ENCODE measurements at places on chromosomes 1 and 21.

DNA sequence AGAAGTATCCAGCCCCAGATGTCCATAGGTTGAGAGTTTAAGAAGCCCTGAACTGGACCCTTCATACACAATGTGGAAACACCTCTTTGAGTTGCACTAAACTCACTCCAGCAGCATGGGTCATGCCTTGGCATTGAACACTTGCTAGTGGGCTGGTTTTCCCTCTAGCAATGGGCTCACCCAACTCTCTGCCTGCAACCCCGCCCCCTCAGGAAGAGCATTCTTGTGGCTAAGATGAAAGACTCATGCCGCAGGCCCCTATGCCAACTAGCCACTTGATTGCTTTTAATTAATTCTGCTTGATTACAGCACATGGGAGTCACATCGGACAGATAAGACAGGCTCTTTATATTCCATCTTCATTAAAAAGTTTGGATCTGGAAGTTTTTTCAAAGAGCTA lies 136.5 kb upstream of the GJB5 start:
- no peak for DNase-seq

GRCh38 chr1:63847308-63847910 lies 73.6 kb downstream of the ROR1 start:
- no peak for DNase-seq

GRCh38 chr1:47774986-47775834 lies 222.0 kb downstream of the TRABD2B start:
- DNase-seq = no peak

DNA sequence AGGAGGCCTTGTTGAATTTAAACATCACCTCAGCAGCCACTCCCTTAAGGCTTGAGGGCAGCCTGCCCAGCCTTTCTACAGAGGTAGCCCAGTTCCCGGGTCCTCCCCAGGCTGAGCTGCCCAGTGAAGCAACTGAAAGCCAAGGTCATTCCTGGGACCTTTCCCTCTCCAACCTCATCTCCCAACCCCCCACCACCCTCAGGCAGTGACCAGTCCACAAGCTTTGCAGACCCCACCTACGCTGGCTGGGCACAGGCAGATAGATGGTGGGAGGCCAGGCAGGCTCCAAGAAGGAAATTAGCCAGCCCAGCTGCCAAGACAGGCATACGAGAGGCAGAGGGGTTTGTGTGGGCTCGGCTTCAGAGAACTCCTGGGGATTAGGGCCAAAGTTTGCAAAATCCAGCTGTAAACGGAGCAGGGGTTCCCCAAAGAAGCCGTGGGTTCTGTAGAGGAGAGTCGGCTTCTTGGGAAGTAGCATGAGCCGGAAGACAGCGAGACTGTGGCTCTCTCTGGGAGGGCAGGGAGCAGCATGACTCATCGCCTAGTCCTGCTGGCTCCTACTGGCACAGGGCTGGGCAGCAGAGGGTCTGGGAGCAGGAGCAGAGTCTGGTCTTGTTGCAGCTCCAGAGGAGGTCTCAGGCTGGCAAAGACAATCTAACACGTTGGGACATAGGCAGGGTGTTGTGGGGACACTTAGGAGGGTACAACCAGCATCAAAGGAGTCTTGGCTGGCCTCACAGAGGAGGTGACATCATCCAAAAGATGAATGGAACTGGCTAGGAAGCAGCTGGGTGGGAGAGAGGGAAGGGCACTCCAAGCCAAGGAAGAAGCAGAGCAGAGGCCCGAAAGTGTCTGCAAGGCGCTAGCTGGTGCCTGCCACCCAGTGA lies 2.8 kb upstream of the ZC3H12A start:
- no peak for DNase-seq

DNA sequence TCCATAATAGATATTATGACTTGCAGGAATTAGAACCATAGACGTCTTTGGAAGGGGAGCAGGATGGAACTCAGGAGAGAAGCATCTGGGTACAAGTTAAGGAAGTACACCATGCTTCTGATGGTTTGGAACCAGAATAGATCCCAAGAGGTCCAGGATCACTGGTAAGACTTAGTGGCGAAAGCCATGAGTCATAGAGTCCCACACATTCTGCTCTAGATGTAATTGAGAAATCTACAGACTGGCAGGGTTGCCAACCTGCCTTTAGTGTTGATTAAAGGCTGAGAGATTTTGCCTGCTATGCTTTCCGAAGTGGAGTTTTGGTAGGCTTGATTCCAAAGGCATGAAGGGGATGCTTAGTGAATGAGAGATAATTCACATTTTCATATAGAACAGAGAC lies 57.1 kb upstream of the C1orf87 start:
- no peak for DNase-seq

GRCh38 chr21:28344985-28345384 lies 647.7 kb downstream of the LTN1 start:
- no peak for DNase-seq

- no peak for DNase-seq
Observed at GRCh38 chr1:25889470-25889869, 14.0 kb upstream of the PAQR7 start.

- DNase-seq = no peak
Observed at GRCh38 chr1:21341517-21342078, 51.3 kb upstream of the ECE1 start.

GRCh38 chr1:21268281-21269239 lies 21.7 kb downstream of the ECE1 start:
- DNase-seq = no peak

DNA sequence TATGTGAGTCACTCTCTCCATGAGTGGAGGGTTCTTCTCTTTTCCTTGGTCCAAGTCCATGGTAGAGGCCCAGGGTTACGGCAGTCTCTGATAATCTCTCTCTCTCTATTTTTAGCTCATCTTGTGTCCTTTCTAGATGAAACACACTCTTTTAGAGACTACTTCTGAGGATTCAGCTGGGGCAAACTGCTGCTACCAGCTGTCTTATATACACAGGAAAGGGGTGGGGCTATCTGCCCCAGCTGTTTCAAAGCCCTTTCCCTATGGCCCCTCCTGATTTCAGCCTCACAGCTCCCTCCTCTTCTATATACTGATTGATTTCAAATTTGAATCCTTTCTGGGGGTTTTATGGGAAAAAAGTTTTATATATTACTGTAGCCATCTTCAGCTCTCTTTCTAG lies 324.8 kb downstream of the RWDD3 start:
- no peak for DNase-seq

GRCh38 chr21:15206514-15206913 lies 141.7 kb upstream of the NRIP1 start:
- DNase-seq = no peak

DNA sequence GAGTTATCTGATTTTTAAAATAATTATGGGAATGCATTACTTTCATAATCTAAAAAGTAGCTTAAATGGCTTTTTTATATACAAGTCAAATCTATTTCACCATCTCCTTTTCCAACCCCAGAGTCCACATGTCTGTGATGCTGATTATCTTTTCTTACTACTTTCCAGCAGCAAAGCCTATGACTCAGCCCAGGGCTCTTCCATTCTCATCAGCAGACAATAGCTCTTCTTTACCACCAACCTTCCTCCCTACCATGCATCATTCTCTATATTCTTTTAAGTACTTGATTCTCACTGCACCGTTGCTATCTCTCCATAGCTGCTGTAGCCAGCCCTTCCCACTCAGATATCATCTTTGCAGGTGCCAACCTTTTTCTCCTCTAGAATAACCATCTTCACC lies 61.3 kb downstream of the OVGP1 start:
- no peak for DNase-seq
